CD4-positive, alpha-beta T cell treated with Interleukin-2 at 100 ng/mL for 4 hours (primary cell): ENCODE measurements at places on chromosomes 5 and 9.

GRCh38 chr5:30343707-30344106 lies 849.8 kb upstream of the CDH6 start:
- DNase-seq: no peak

GRCh38 chr9:125240649-125240999 lies 519 bp downstream of the HSPA5 start:
- DNase-seq: peak; percentile 26

GRCh38 chr9:23914431-23915003 lies 88.5 kb upstream of the ELAVL2 start:
- DNase-seq: no peak

- no peak for DNase-seq
Observed at GRCh38 chr5:138230261-138230660, 17.1 kb upstream of the CDC23 start.

GRCh38 chr9:87436716-87437115 lies 61.0 kb upstream of the DAPK1 start:
- DNase-seq: no peak

- DNase-seq: no peak
Observed at GRCh38 chr5:140227046-140227445, 52.1 kb downstream of the CYSTM1 start.

GRCh38 chr5:61999371-61999770 lies 306.6 kb upstream of the KIF2A start:
- no peak for DNase-seq

DNA sequence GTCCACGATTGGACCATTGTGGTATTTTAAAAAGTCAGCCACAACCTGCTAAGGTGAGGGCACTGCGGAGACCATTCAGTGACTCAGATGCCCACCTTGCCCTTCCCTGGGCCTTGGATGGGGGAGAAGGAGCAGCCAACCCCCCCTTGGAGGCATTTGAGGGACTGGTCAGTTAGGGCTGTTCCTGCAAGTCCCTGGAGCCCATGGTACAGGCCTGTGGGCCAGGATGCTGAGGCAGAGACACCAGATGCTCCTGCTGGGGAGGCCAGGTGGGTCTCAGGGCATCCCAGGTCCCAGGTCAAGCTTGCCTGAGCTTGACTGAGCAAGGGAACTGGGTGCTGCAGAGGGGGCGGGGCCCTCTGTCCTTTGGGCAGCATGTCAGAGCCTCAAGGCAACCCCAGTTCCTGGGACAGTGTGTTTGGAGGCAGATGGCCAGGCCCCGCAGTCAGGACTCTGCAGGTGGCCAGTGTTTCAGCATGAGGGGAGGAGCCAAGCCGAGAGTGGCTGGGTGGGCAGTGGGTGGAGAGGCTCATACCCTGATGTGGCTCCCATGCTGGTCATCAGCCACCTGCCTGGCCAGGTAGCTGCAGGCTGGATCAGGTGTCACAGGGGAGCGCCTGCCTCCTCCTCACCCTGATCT lies 27.5 kb downstream of the SLC6A3 start:
- no peak for DNase-seq

DNA sequence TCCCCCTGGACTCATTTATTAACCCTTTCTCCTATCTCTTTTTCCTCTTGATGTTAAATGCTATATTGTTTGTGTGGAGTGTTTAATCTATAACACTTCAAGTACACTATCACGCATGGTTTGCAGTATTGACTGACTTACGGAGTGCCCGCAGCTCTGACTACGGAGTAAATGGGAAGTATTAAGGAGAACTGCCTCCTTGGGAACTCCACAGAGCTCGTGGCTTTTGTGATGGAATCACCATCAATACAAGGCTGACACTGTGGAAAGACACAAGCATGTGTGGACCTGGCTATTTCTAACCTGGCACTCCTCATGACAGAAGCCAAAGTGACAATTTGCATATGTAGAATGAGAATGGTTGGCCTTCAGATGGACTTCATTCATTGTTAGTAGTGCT lies 66.2 kb downstream of the SFXN1 start:
- no peak for DNase-seq

GRCh38 chr5:101943784-101944183 lies 352.3 kb downstream of the SLCO4C1 start:
- no peak for DNase-seq

- no peak for DNase-seq
Observed at GRCh38 chr5:74994826-74995225, 57.5 kb downstream of the GCNT4 start.

DNA sequence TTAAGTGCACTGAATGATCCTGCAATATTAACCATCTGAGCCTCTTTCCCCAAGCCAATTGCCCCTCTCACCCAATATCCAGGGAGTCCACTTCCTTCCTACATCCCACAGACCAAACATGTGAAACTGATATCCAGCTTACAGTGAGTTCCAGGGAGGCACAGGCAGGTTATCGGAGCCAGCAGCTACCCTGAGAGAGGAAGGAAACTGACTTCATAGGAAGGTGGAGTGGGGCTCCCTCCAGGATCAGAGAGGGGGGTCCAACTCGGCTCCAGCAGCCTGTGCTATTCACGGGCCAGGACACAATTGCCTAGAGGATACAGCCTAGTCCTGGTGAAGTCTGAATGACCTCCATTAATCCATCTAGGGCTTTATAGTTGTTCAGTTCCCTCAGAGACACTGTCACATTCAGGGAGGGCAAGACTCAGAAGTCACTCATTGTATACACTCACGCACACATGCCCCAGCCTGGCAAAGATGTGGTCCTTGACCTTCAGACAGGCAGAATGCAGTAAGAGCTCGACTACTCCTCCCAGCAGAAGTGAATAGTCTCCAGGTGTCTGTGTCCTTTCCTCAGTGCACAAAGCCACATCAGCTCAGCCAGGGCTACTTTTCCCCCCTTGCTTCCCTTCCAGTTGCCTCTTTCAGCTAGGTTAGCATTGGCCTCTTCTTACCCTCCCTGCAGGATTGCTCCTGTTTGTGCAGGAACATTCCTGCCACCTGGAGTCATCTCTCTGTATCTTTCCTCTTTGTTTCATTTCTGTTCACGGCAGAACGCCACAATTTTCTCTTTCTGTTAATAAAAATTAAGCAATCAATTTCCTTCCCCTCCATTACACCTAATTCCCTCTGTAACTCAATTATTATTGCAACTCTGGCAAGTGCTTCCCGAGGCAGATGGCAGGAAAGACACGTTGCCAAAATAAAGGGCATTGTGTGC lies 501.7 kb downstream of the ARHGEF28 start:
- DNase-seq: no peak

- no peak for DNase-seq
Observed at GRCh38 chr5:135543001-135543484, 7.3 kb upstream of the NEUROG1 start.
